ENCODE measurements at places on chromosomes 2 and 18.

- DNase-seq: no peak
Observed at GRCh38 chr2:85951351-85952067, 62.7 kb upstream of the ST3GAL5 start.

DNA sequence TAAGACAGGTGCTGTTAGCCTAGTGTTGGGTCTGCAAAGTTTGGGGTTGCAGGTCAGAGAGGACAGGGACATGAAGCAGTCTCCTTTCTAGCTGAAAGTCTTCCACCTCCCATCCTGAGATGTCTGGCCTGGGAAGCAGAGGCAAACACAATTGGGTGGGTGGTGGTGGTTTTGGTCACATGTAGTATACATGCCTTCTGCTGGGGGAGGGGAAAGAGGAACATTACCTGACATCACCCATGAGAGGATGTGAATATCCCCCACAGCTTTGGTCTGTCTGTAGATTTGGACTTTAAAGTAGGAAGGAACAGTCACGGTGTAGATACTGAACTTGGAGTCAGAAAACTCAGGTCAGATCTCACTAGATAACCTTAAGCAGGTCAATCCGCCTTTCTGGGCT, 4.6 kb upstream of the DNAJC5G start:
- no peak for DNase-seq

- no peak for DNase-seq
Observed at GRCh38 chr2:96325041-96325883, at the start of gene ITPRIPL1. TSS of gene ITPRIPL1 (plus strand) at chr2:96325317. CDS start at chr2:96325840, 523 bp downstream.

DNA sequence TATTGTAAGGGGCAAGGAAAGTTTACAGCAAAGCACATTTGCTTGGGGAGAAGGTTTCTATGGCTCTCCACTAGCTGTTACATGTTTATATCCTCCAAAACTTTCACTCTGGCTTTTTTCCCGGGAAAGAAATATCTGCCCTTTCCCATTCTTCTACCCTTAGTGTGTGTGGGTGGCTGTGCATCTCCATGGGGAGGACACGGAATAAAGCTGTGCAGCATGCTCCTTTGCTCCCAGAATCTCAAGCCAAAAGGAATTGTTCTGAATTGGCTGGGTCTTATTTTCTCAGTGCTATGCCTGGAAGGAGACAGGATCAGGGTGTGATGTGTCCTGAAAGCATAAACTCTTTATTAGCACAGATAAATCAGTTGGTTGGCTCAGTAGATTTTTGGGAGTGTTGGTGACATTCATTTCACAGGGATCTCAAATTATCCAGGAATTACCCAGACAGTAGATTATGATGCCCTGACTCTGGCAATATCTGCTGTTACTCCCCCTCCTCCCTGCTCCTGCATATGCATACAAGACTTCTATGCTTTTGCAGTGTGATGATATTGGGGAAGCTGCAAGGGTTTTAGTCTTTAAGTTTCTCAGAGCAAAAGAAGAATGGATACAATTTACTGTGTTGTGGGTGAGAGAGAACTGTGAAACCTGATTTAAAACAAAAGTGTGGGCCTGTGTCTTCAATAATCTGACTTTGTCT, 63.1 kb downstream of the PARD3B start:
- peak; percentile 89 for DNase-seq

GRCh38 chr2:37633234-37633633, 38.2 kb downstream of the CDC42EP3 start:
- DNase-seq: no peak

DNA sequence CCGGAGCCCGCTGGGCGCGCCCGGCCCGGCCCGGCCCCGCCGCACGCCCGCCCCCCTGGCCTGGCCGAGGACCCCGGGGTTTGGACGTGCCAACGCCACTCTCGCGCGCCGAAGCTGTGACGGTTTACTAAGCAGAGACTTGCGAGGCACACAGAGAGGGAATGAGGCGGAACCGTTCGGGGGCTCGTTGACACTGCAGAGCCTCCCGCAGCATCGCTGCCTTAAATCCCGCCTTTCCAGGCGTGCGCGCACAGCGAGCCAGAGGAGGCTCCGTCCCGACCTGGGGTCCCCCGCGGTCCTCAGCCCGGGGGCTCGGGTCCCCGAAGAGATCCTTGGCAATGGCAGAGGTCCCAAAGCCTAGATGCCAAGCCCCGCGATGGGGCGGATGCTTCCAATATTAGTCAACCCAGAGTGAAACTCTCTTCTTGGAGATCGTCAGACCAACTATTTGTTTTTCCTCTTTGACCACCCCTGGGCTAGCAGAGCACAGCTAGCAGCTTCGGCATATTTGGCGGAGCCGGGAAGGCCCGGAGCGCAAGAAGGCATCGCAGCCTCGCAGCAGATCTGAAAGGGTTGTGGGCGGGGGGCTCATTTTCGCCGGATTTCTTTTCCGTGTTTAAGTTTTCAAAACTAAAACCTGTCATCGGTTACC, at the start of gene ZNF385B:
Gene ZNF385B (minus strand): TSS at position 197 of the 652 bp plus-strand sequence.
- peak; percentile 35 for DNase-seq

- DNase-seq: peak; percentile 90
Observed at GRCh38 chr18:23718243-23718720, 29.0 kb downstream of the LAMA3 start.

GRCh38 chr2:38176619-38177021, 100.7 kb upstream of the CYP1B1 start:
- DNase-seq: peak; percentile 71

All from EH (cell line).